Neural progenitor cell (in vitro differentiated cells): ENCODE measurements at places on chromosomes 4 and X. TPM values are rescaled to one million over a fixed set of nuclear protein-coding genes. Genes with fewer than 3 reads are reported as not detected.

The PRKG2 gene
- total RNA-seq, result 1.5 and 2.3 TPM in 2 replicates

The ASB5 gene
- not detected in 2 replicates for total RNA-seq

The TRAPPC11 gene
- 61.2 and 110 TPM in 2 replicates for total RNA-seq

The ZNF182 gene
- total RNA-seq, result 9.8 and 15.2 TPM in 2 replicates

The DMRTC1B gene
- 0.34 TPM in 1 of 2 replicates, not detected in the other for total RNA-seq

The NDUFB11 gene
- total RNA-seq, result 53.1 and 86.1 TPM in 2 replicates

The MAGEB1 gene
- total RNA-seq, result not detected in 2 replicates

The YY2 gene
- total RNA-seq, result 0.22 and 0.56 TPM in 2 replicates

The POF1B gene
- total RNA-seq, result not detected in 2 replicates

The COL4A6 gene
- 40.5 and 62.6 TPM in 2 replicates for total RNA-seq

The CSAG3 gene
- total RNA-seq, result not detected in 2 replicates

The GPM6B gene
- 49.6 and 69.2 TPM in 2 replicates for total RNA-seq

The PRR27 gene
- not detected in 2 replicates for total RNA-seq

The TRAPPC2 gene
- total RNA-seq, result 24.9 and 31.6 TPM in 2 replicates

The MAGED4 gene
- total RNA-seq, result 48.2 and 68.0 TPM in 2 replicates

The EDA gene
- total RNA-seq, result 6.8 and 7.4 TPM in 2 replicates
